ENCODE measurements at places on chromosomes 2 and 18. TPM values are rescaled to one million over a fixed set of nuclear protein-coding genes. Genes with fewer than 3 reads are reported as not detected.

DNA sequence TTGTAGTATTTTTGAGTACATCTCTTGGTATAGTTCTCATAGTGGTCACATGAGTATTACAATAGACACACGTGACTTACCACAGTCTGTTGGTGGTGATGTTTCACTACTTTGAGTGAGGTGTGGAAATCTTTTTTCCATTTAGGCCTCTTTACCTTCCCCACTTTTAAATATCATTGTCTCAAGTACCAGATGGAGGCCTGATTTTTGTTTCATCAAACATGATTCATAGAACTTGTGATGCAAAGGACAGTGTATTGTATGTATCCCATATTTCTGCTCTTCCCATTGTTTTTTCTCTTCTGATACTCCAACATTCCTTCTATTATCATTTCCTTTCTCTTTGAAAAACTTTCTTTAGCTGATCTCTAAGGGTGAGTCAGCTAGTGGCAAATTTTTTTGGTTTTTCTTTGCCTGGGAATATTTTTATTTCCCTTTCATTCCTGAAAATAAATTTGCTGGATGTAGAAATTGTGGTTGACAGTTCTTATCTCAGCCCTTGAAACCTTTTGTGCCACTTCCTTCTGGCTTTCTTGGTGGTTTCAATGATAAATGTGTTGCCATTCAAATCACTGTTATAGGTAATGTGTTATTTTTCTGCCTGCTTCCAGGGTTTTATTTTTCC lies 32.8 kb downstream of the RFX8 start:
- H3K27me3 ChIP-seq = no peaks in the 10 kb centered on the region
- H3K4me3 ChIP-seq = no peak overlapping the region
- H3K27ac ChIP-seq = no peak overlapping the region
- no peak for DNase-seq
- no peaks in the 10 kb centered on the region for H3K36me3 ChIP-seq
- no peaks in the 10 kb centered on the region for H3K4me1 ChIP-seq

GRCh38 chr2:221929259-221929658 lies 357.2 kb upstream of the EPHA4 start:
- no peaks in the 10 kb centered on the region for H3K4me1 ChIP-seq
- no peaks in the 10 kb centered on the region for H3K27me3 ChIP-seq
- no peaks in the 10 kb centered on the region for H3K36me3 ChIP-seq
- no peak for DNase-seq
- no peak overlapping the region for H3K4me3 ChIP-seq

GAL3ST2 gene
- 0.19 TPM for total RNA-seq

TPRKB gene
- 25.3 TPM for total RNA-seq

MERTK gene
- total RNA-seq = 32.2 TPM

DNA sequence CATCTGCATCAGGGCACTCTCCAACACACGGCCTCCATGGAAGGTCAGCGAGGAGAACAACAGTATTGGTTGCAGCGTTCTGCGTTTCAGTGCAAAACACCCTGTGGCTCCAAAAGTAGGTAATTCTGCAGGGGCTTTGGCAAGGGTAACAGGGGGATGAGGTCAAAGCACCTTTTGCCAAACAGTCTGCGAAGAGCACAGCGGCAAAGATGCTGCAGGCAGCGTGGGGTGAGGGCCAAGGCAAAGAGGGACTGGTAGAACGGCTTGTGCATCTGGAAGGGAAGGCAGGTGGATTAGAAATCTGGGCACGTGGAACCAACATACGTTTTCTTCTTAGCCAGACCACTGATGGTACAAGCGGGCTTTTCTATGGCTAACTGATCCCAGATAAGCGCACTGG lies 26.6 kb upstream of the GBX2 start:
- no peak for DNase-seq
- H3K36me3 ChIP-seq = no peaks in the 10 kb centered on the region
- H3K27me3 ChIP-seq = no peaks in the 10 kb centered on the region
- H3K27ac ChIP-seq = no peak overlapping the region
- H3K4me1 ChIP-seq = no peaks in the 10 kb centered on the region

DNA sequence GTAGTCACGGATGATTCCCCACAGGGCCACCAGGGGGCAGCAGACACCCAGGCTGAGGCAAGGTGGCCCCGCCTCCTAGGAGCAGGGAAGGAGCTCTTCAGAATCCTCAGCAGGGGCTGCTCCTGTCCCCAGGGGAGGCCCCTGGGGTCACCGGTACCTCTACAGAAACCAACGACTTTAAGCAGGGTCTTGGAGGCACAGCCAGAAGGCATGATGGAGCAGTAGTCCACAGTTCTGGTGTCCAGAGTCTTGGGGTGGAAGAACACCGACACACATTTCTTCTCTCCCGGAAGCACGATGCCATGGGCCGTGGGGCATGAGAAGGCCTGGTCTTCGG lies 11.5 kb downstream of the CFAP65 start:
- no peaks in the 10 kb centered on the region for H3K27me3 ChIP-seq
- peak; percentile 81 for DNase-seq
- no peaks in the 10 kb centered on the region for H3K36me3 ChIP-seq

GRCh38 chr18:22378672-22379282 lies 38.9 kb downstream of the CTAGE1 start:
- no peaks in the 10 kb centered on the region for H3K27me3 ChIP-seq
- no peaks in the 10 kb centered on the region for H3K4me1 ChIP-seq
- no peak overlapping the region for H3K27ac ChIP-seq
- no peaks in the 10 kb centered on the region for H3K36me3 ChIP-seq
- H3K4me3 ChIP-seq = no peak overlapping the region
- no peak for DNase-seq

- no peaks in the 10 kb centered on the region for H3K36me3 ChIP-seq
- H3K4me3 ChIP-seq = no peak overlapping the region
- H3K4me1 ChIP-seq = no peaks in the 10 kb centered on the region
- H3K27me3 ChIP-seq = no peaks in the 10 kb centered on the region
- no peak overlapping the region for H3K27ac ChIP-seq
Observed at GRCh38 chr18:10797896-10798295, 272.1 kb downstream of the NAPG start.

IL18RAP gene
- total RNA-seq = 2.0 TPM

DNA sequence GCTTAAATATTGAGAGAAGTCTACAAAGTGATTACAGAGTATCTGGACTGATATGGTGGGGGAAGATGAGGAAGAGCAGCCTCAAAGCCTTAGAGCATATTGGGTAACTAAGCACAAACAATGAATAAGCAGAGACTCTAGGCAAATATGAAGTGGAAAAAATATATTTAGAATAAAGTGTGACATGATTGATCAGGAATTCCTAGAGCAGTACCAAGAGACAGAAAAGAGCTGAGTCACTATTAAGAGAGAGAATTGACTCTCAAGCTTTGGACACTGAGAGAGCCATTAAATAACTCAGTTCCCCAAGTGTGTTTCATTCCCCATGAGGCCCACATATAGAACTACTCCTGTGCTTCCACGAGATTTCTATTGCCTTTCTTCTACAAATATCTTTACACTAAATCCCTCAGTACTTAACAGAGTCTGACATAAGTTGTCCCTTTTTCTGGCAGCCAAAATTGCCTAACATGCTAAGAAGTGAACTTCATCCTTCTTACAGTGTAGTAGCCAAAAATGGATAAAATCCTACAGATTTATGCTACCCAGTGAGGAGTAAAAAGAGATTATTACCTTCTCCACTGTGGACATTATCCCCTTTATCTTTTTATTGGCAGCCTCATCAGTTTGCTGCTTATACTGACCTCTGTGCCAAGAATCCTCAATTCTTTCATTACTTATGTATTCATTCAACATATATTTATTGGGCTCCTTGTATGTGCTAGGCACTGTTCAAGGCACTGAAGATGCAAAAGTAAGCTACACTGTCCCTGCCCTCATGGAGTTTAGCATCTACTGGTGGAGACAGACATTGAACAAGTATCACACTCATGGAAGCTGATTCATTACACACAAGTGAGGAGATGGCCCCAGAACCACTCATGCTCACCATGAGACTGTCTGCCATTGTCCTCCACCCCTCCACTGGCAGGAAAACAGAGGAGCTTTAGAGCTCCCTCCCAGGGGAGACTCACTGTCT lies 45.4 kb downstream of the SLC40A1 start:
- no peak for DNase-seq
- no peaks in the 10 kb centered on the region for H3K27me3 ChIP-seq
- H3K36me3 ChIP-seq = no peaks in the 10 kb centered on the region
- H3K27ac ChIP-seq = no peak overlapping the region

DNA sequence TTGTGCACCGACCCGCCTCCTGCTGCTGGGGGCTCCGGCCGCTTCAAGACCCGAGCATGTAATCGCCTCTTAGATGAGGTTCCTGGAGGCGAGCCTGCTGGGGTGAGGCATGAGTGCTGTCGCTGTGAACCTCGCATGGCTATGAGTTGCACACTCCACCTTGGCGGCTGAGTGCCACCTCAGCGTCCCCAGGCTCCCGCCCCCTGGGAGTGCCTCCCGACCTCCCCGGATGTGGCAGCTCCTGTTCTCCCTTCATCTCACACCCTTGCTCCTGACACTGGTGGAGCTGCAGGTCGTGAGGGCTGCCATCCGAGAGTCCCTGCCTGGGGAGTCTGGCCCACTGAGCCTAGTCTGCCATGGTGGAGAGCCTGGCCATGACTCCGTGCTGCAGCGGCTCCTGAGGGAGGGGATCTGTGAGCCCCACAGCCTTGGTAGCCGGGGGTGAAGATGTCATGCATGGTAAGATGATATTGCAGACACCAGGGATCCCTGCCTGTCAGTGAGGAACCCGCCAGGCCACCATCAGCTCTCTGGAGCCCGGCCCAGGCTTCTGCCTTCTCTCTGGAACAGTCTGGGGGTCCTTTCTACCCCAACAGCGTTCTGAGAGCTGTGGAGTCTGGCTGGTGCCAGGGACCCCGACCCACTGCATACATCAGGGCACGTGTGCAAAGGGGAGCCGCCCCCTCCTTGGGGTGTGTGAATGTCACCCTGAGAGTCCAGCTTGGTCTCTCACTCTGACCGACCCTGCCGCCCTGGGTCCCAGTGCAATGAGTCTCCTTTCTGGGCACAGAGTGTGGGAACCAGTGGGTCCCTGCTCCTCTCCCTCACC lies 61.6 kb upstream of the HS6ST1 start:
- no peaks in the 10 kb centered on the region for H3K36me3 ChIP-seq
- H3K4me1 ChIP-seq = peaks cover 3% of the 10 kb centered on the region
- DNase-seq = no peak
- H3K27me3 ChIP-seq = no peaks in the 10 kb centered on the region
- H3K4me3 ChIP-seq = no peak overlapping the region
- H3K27ac ChIP-seq = no peak overlapping the region

GRCh38 chr2:4358837-4359236 lies 655.5 kb downstream of the DCDC2C start:
- H3K27ac ChIP-seq = no peak overlapping the region
- DNase-seq = no peak
- H3K4me1 ChIP-seq = no peaks in the 10 kb centered on the region
- no peak overlapping the region for H3K4me3 ChIP-seq

CIB4 gene
- not detected for total RNA-seq

LCT gene
- total RNA-seq = not detected

GRCh38 chr2:201999279-201999678 lies 34.4 kb upstream of the FZD7 start:
- no peak overlapping the region for H3K27ac ChIP-seq
- H3K27me3 ChIP-seq = no peaks in the 10 kb centered on the region
- DNase-seq = no peak
- H3K4me1 ChIP-seq = no peaks in the 10 kb centered on the region
- H3K36me3 ChIP-seq = no peaks in the 10 kb centered on the region
- no peak overlapping the region for H3K4me3 ChIP-seq

DNA sequence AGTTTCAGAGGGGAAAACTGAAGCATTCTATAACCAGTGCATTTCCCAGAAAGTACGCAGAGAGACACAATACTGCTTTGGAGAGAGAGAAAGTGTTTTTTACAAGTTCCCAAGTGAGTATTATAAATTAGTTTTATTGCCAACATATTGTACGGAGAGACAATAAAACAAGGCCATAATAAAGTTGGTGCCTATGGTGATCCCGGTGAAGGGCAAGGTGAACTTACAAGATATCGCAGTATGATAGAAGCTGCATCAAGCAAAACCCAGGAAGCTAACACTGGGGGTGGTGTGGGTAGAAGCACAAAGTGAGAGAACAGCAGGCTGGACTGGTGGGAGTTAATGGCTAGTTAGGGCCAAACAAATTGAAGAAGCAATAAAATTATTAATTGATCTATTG lies 7.5 kb downstream of the TMSB10 start:
- H3K36me3 ChIP-seq = no peaks in the 10 kb centered on the region
- H3K27ac ChIP-seq = no peak overlapping the region
- no peak for DNase-seq
- H3K4me3 ChIP-seq = no peak overlapping the region

- H3K4me1 ChIP-seq = peaks cover 6% of the 10 kb centered on the region
- H3K27me3 ChIP-seq = no peaks in the 10 kb centered on the region
- no peak overlapping the region for H3K4me3 ChIP-seq
- no peak overlapping the region for H3K27ac ChIP-seq
Observed at GRCh38 chr2:197179744-197180498, 130.7 kb downstream of the ANKRD44 start.

- DNase-seq = no peak
- no peak overlapping the region for H3K4me3 ChIP-seq
Observed at GRCh38 chr2:109607766-109608165, 6.0 kb downstream of the SEPTIN10 start.

GRCh38 chr2:127308586-127309138 lies 14.7 kb upstream of the ERCC3 start:
- no peak overlapping the region for H3K27ac ChIP-seq
- H3K4me3 ChIP-seq = no peak overlapping the region
- no peak for DNase-seq

STK16 gene
- 29.9 TPM for total RNA-seq

GREB1 gene
- 0.98 TPM for total RNA-seq

GRCh38 chr2:232368311-232368731 lies 10.2 kb upstream of the ALPP start:
- no peaks in the 10 kb centered on the region for H3K27me3 ChIP-seq
- H3K36me3 ChIP-seq = no peaks in the 10 kb centered on the region
- H3K4me3 ChIP-seq = no peak overlapping the region

DNA sequence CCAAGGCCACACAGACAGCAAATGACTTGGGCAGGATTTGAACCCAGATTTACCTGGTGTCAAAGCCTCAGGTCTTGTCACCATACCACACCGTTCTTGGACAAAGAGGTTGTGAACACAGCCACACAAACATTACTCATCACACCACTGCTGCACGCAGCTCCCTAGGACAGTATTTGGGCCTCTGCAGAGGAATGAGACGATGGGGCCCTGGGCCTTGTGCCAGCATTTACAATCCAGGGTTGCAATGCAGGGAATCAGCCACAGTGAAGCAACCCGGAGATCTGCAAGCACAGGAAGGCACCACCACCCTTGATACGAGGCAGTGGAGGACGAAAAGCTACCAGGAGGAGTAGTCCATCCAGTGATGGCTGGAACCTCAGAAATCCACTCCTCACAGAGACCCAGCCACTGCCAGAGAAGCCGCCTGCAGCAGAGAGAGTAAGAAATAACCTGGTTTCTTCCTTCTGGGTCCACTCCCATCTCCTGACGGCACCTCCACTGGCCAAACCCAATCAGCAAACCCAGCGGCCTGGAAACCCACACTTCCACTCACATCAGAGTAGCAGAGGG lies 3.7 kb upstream of the MTCL1 start:
- DNase-seq = no peak
- H3K4me3 ChIP-seq = no peak overlapping the region
- H3K27me3 ChIP-seq = no peaks in the 10 kb centered on the region
- no peaks in the 10 kb centered on the region for H3K36me3 ChIP-seq

ACVR1C gene
- 0.79 TPM for total RNA-seq
